Adrenal gland (tissue), 19 donors: ENCODE measurements at places on chromosomes 5 and 9.

GRCh38 chr9:703392-703791 is 138.1 kb upstream of the DMRT1 start:
- no peak for DNase-seq

DNA sequence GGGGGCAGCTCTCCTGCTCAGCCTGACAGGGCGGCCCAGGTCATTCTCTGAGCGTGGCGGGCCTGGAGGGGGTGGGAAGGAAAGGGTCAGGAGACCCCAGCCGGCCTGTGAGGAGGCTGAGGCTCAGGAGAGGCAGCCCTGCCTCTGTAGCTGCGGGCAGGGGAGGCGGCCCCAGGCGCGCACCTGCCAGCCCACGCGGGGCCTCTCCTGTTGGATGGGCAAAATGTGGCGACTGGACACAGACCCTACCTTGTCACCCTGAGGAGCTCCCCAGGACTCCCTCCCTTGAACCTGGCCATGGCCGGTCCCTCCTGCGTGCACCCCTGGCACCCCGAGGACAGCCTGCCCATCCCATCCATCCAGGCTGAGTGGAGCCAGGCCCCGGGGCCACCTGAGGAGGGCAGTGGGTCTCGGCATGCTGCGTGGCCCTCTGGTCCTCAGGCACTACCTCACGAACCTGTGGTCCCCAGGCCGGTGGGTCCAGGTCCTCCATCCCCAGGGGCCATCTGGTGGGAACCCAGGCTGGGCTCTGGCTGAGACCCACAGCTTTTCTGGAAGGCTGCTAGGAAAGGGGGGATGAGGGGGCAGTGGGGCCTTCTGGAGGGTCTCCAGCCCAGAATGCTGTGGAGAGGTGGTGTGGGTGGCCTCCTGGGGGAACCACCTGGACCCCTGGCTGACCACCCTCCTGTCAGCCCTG is 15.1 kb upstream of the NRARP start:
- DNase-seq, result no peak

- DNase-seq, result no peak
Measured at GRCh38 chr5:68303038-68303738, 87.6 kb downstream of the PIK3R1 start.

- DNase-seq, result no peak
Measured at GRCh38 chr9:90137801-90138200, 504.8 kb downstream of the DIRAS2 start.

DNA sequence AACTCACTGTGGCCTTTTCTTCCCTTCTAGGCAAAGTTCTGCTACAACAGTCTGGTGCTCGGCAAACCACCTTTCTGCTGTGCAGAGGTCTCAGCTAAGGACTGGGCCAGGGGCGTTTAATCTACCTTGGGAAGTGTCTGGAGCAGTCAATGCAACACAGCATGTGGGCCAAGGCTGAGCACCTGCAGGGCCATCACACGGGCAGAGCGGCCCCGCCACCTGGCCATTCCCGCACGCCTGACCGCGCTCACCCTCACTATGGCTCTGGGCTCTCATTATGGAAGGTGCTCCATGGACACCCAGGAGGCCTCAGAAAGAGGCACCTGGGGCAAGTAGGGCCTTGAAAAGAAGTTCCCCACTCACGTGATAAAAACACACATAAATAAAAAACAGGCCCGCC is 65.7 kb upstream of the TBC1D9B start:
- DNase-seq, result no peak

- no peak for DNase-seq
Measured at GRCh38 chr9:137619240-137620047, 639 bp downstream of the EHMT1 start.

GRCh38 chr5:139575751-139576150 is 14.6 kb downstream of the UBE2D2 start:
- DNase-seq, result no peak

- DNase-seq, result no peak
Measured at GRCh38 chr5:179198825-179199224, 138.7 kb downstream of the ZNF354C start.

DNA sequence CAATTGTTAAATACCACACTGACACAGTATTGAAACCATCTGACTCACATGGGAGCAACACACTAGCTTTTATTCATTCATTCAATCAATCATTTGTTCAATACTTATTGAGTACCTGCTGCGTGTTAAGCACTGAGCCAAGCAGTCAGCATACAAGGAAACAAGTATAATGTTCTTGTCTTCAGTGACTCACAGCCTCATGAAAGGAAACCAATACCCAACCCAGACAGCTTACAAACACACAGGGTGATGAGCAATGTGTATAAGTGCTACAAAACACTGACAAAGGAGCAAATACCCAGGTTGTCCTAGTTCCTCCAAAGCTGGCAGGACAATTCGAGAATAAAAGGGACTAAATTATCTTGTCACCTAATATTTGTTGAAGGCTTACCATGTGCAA is 67.6 kb upstream of the RASEF start:
- no peak for DNase-seq

- DNase-seq, result no peak
Measured at GRCh38 chr5:109826426-109826825, 136.7 kb downstream of the MAN2A1 start.

GRCh38 chr9:69452110-69452782 is 127.2 kb downstream of the ENTREP1 start:
- DNase-seq, result no peak

- DNase-seq, result no peak
Measured at GRCh38 chr9:86604741-86605140, 250.5 kb upstream of the TUT7 start.

- DNase-seq, result no peak
Measured at GRCh38 chr5:158463188-158463587, 604.2 kb upstream of the CLINT1 start.

DNA sequence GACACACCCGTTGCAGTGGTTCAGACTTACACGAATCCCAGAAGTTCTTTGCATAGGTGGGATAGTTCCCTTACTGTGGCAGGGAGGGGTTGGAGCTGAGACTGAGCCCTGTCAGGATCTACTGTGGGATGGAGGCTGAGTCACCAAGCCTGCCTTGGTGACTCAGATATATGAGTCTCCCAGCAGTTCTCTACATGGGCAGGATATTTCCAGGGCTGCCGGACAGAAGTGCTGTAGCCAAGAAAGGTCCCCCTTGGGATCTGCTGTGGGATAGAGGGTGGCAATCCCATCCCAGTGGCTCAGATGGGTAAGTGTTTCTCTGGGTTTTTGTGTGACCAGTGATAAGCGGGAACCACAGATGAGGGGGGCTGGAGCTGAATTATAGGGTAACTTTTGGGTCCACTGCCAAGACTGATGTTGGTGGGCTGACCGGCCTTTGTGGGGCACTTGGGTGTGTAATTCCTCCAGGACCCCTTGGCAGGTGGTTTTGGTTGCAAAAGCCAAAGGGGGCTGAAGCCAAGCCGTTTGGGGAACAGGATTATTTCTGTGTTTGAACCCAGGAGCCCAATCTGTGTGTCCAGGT is 18.7 kb downstream of the XRCC4 start:
- DNase-seq, result peak; percentile 43

- no peak for DNase-seq
Measured at GRCh38 chr9:135347461-135347860, 132.1 kb upstream of the PPP1R26 start.

- DNase-seq, result no peak
Measured at GRCh38 chr9:136996361-136997292, at the start of gene CLIC3. Gene CLIC3 (minus strand): TSS chr9:136996568. CDS start chr9:136996543, 25 bp downstream.

DNA sequence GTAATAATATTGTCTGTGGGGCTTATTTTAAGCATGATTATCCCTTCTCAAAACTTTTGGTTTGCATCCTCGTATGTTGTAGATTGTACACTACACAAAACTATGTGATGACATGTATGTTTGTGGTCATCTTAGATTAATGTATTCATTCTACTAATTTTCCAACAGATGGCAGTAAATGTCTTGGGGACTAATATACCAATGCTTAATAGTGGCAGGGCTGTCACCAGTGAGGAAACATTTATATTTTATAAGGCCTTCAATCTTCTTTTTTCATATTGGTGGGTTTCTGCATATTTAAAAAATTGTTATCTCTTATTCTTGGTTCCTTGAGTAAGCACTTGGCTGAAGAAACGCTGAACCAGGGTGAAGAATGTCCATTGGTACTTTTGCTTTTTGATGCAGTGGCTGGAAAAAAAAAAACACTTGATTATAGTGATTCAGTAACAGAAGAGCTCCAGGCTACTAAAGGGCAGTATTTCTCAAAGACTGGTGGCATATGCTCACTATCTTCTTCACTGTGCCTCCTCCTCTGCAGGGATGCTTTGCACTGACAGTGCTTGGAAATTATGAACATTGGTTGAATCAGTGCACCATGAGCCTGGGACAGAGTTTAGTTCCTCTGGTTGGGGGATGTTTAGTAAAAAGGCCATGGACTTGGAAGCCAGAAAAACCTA is 530.3 kb downstream of the RASEF start:
- DNase-seq, result no peak

DNA sequence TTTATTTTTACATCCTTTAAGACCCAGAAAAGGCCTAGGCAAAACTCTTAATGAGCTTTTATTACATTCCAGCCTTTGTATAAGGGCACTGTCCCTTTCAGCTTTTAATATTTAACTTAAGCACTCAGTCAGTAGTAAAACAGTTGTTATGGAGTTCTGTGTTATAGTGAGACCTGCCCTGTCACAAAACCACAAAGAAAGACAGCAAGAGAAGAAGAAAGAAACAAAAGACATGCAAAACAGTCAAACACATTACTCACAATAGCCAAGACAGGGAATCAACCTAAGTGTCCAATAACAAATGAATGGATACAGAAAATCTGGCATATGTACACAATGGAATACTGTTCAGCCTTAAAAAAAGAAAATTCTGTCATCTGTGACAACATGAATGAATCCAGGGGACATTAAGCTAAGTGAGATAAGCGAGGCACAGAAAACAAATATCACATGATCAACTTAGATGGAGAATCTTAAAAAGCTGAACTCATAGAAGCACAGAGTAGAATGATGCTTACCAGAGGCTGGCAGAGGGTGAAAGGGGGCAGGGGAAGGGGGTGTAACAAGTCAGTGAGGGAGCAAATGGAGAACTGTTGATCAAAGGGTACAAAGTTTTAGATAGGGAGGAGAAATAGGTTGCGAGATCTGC is 63.8 kb upstream of the CCNG1 start:
- DNase-seq, result no peak

- DNase-seq, result no peak
Measured at GRCh38 chr5:14286574-14287421, 143.7 kb downstream of the TRIO start.

GRCh38 chr9:125663127-125663526 is 43.9 kb downstream of the MAPKAP1 start:
- no peak for DNase-seq

DNA sequence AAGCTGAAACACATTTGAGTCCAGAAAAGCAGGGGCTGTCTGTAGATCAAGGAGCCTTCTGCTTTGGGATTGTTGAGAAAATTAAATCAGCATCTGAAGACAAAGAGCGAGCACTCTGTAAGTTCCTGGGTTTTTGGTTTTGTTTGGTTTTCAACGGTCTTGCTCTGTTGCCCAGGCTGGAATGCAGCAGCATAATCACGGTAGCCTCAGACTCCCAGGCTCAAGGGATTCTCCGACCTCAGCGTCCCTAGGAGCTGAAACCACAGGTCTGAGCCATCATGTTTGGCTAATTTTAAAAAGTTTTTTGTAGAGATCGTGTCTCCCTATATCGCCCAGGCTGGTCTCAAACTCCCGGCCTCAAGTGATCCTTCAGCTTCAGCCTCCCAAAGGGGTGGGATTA is 266.5 kb upstream of the ADAMTS16 start:
- no peak for DNase-seq

GRCh38 chr5:90424245-90424644 is 14.7 kb upstream of the CETN3 start:
- no peak for DNase-seq

GRCh38 chr9:99567436-99567835 is 254.2 kb upstream of the NR4A3 start:
- DNase-seq, result no peak

DNA sequence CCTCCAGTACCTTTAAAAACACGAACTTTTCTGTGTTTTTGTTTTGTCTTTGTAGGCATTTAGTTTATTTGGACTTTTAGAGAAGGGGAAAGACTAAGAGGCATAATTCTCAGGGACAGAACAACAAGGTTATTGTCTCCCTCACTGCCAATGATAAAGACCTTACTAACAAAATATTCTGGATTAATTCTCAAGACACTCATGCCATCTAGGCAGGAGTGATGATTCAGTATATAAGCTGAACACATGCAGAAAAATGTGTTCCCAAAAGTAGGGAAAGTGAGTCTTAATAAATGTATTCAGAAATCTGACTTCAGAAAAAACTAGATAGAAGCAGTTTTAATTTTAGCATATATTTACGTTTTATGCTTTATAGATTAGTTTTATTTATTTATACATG is 17.4 kb upstream of the ASPN start:
- DNase-seq, result no peak

GRCh38 chr5:173334808-173335207 is 6.6 kb upstream of the STC2 start:
- DNase-seq, result no peak

DNA sequence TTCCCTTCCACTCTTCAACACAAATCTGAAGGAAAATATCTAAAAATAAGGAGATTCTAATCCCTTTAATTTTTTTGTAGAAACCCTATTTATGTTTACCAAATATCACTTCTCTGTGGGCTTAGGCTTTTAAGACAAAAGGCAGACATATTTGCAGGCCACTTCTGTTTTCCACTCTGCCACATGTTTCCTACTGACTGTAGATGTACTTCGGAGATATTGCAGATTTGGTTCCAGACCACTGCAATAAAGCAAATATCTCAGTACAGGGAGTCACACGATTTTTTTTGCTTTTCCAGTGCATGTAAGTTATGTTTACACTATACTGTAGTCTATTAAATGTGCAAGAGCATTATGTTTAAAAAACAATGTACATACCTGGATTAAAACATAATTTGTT is 219.0 kb downstream of the SREK1 start:
- no peak for DNase-seq

DNA sequence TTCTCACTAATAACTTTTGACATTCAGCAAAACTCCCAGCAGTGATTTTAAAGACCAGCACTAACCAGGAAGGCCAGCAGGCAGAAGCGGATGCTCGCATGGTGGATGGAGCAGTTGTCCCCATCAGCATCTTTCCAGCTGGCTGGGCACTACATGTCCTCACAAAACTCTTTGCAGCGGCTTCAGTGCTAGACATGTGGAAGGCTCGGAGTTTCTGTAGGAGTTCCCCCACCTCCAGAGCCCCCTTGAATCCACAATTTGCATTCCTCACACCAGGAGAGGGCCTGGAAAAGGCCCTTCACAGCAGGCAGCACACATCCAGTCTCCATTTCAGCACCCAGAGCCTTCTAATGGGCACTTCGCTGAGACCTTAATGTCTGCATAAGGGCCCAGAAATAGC is 85.6 kb downstream of the APTX start:
- DNase-seq, result no peak

DNA sequence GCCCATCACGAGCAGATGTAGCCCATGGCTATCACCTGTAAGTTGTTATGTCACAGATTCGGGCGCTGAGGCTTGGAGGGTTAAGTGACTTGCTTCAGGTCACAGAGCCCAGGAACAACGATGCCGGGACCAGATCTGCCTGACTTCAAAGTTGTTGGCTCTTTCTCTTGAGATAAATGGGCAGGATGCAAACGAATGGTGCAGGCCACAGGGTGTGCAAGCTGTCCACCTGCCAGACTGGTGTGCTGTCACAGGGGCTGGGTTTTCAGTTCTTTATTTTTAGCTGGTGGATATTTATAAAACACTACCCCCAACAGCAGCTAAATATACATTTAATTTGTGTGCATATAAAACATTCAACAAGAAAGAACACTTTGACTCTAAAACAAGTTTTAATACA is 17.7 kb upstream of the PHYKPL start:
- DNase-seq, result no peak
